ENCODE measurements at places on chromosomes 6 and 20. TPM values are rescaled to one million over a fixed set of nuclear protein-coding genes. Genes with fewer than 3 reads are reported as not detected.

Gene SMIM28
- not detected for total RNA-seq

GRCh38 chr20:10580700-10581099 is 93.1 kb downstream of the JAG1 start:
- DNase-seq: no peak

- no peak for DNase-seq
Measured at GRCh38 chr6:159715166-159715565, 12.1 kb upstream of the WTAP start.

- no peak for DNase-seq
Measured at GRCh38 chr20:62741701-62742491, 33.3 kb downstream of the NTSR1 start.

- no peak for DNase-seq
Measured at GRCh38 chr6:152993431-152993830, 9.1 kb downstream of the MTRF1L start.

Measured in MG63 (cell line).